ENCODE measurements at places on chromosomes 11 and 22.

GRCh38 chr11:128481135-128481534 is 106.2 kb downstream of the ETS1 start:
- DNase-seq: no peak

DNA sequence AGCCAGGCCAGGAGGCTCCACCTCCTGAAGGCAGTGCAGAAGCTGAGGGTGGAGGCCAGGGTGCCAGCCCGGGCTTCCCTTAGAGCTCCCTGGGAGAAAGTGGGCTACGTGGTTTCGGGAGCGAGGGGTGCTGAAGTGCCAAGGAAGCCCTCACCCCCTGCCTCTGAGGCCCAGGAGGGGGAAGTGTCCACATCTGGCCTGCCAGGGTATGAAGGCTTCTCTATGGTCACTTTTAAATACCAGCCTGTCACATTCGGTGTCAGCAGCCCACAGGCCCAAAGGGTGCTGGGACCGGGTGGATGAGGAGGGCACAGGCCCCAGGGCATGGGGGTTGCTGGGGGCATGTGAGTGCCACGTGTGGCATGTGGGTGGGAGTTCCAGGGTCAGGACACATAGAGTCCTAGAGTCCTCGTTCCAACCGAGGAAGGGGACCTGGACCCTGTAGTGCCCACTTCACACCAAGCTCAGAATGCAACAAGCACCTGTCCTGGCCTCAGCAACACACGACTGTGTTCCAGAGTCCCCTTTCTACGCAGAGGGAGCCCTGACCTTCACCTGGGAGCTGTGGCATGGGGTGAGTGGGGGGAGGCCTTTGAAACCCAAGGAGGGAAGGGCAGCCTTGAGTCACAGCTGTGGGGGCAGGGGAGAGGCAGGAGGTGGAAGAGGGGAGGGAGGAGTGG is 1.7 kb downstream of the SHISA8 start:
- no peak for DNase-seq

DNA sequence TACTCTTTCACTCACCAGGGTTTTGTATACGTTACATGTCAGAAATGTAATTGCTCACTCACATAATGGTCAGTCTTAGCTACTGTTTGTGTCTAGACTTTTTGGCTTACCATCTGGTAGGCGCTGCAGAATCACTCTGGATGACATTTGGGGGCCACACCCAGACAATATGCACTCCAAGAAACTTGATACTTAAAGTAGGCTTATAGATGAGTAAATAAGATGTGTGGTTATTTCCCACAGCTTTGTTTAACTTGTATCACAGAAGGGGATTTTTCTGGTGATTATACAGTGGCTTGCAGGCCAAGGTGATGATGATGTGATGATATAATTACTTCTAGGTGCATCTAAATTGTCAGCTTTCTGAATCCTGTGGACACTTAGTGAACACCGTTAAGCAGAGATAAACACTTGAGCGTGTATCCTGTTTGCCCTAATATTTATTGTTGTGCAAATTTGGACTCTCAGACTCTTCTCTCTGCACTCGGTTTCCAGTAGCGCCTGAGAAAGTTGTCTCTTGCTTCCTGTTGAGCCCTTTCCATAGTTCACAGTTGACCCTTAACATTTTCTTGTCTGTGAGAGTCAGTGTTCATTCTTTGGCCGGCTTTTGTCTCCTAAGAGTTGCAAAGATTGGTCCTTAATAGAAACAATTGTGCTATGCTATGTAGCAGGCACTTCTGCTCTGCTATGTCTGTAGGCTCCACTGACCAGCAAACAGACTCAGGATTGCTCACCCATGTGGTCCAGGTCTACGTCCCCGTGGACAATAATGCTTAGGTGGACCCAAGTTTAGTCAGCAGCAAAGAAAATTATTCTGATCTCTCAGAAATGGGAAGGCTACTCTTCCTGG is 89.3 kb downstream of the PRR5L start:
- no peak for DNase-seq

DNA sequence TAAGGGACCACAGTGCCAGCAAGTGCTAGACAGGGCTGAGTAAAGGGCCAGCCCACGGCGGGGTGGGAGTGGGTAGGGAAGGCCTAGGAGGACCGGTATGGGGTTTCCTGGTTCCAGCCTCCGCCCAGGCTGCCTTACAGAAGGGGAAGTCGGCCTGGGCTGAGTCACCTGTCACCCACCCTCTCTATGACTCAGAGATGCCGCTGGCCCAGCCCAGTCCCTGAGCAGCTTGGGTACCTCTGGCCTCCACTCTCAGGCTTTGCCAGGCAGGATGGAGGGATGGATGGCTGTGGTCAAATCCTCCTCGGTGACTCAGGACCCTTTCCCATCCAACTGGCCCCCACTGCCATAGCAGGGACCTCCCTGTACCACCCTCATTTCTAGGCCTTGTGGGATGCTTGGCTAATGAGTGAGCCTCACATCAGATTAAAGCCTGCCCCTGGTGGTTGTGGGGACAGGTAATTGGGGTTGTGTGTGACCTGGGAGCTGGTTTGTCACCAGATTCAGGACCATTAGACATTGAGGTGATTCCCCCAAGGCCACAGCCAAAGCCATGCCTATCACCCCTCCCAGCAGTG is 13.9 kb downstream of the SLC35E4 start:
- peak; percentile 85 for DNase-seq

GRCh38 chr11:19316434-19316833 is 75.7 kb upstream of the E2F8 start:
- DNase-seq: no peak

- peak; percentile 10 for DNase-seq
These were observed 4.2 kb downstream of the LGR4 start for GRCh38 chr11:27468209-27468994.

DNA sequence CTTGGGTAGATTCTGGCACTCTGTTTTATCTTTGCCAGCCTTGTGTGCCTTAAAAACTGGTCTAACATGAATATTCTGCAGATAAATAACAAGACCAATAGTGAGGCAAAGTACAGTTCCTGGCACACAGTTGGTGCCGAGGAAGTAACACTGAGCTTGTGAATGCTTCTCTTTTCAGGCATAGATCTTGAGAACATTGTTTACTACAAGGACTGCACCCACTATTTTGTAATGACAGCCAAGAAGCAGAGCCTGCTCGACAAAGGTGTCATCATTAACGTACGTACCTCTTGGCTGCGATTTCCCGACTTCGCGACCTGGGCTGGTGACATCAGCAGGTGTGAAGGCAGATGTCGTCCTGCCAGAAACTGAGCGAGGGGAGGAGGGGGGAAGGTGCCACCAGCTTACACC is 105.7 kb downstream of the MICAL2 start:
- DNase-seq: peak; percentile 67

- DNase-seq: peak; percentile 55
These were observed 81.3 kb upstream of the BLID start for GRCh38 chr11:122197066-122197987.

- DNase-seq: no peak
These were observed 2.9 kb upstream of the CADM1 start for GRCh38 chr11:115506954-115507675.

- no peak for DNase-seq
These were observed 10.4 kb downstream of the ADORA2A start for GRCh38 chr22:24437741-24438328.

GRCh38 chr22:36334081-36334820 is 53.5 kb downstream of the MYH9 start:
- peak; percentile 39 for DNase-seq

GRCh38 chr11:6755303-6755952 is 16.3 kb downstream of the OR2AG2 start:
- no peak for DNase-seq

- no peak for DNase-seq
These were observed 1.7 kb upstream of the MS4A7 start for GRCh38 chr11:60376601-60377000.

GRCh38 chr22:36569999-36570398 is 41.0 kb upstream of the EIF3D start:
- DNase-seq: no peak

DNA sequence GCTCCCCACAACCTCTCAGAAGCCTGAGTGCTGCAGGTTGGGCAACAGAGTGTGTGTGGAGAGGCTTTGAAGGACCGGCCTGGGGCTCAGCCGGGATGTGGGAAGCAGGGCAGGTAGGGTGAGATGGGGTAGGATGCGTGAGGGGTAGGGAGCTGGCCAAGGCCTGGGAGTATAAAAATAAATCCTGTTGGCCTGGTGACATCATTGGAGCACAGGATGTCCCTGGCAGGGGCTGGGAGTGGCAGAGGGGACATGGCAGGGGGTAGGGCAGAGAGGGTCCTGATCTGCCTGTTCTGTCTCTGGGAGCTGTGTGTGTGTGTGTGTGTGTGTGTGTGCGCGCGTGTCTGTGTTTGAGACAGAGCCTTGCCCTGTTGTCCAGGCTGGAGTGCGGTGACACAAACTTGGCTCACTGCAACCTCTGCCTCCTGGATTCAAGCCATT is 28.6 kb downstream of the TEF start:
- no peak for DNase-seq

DNA sequence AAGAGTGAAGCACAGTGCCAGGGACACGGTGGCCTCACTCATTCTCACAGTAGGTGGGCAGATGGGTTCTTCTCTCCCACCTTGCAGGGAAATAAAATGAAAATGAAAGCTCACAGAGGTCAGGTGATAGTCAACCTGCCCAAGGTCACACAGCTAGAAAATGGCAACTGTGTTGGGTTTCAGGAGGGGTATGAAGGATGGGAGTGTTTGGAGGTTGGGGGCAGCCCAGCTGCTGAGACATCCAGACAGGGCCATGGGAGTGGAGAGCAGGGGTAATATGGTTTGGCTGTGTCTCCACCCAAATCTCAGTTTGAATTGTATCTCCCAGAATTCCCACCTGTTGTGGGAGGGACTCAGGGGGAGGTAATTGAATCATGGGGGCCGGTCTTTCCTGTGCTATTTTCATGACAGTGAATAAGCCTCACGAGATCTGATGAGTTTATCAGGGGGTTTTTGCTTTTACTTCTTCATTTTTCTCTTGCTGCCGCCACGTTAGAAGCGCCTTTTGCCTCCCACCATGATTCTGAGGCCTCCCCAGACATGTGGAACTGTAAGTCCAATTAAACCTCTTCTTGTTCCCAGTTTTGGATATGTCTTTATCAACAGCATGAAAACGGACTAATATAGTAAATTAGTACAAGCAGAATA is 247.0 kb downstream of the TENM4 start:
- no peak for DNase-seq

GRCh38 chr22:39249086-39249704 is 4.4 kb upstream of the PDGFB start:
- peak; percentile 62 for DNase-seq

DNA sequence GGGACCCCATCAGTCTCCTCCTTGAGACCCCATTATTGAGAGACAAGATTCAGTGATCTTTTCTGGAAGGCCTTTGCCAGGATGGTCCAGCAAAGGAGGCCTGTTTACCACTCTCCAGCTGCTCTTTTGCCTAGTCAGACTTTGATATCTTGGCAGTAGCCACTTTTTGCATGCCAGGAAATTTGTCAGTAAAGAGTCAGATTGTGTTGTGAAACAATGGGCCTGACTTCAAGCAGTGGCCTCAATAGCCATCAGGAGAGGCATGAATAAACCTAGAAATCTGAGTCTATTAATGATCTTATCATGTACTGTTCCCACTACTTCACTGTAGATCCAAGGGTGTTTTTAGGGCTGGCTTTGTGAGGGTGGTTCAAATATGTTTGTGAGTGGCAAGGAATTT is 479.4 kb downstream of the JRKL start:
- no peak for DNase-seq

DNA sequence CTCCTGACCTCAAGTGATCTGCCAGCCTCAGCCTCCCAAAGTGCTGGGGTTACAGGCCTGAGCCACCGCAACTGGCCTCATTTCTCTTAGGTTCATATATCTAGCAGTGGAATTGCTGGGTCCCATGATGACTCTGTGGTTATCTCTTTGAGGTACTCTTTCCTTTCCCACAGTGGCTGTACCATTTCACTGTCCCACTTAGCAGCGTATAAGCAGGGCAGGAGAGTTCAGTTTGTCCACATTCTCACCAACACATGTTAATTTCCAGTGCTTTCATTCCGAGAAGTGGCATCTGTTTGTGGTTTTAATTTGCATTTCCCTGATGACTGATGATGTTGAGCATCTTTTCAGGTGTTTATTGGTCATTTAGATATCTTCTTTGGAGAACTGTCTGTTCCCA is 16.4 kb downstream of the PRR5 start:
- DNase-seq: no peak

GRCh38 chr11:110812086-110812733 is 100.0 kb upstream of the ARHGAP20 start:
- DNase-seq: peak; percentile 26

- peak; percentile 82 for DNase-seq
These were observed 547 bp downstream of the UVRAG start for GRCh38 chr11:75815345-75816168.

- no peak for DNase-seq
These were observed 43.0 kb downstream of the CECR2 start for GRCh38 chr22:17412232-17412631.

DNA sequence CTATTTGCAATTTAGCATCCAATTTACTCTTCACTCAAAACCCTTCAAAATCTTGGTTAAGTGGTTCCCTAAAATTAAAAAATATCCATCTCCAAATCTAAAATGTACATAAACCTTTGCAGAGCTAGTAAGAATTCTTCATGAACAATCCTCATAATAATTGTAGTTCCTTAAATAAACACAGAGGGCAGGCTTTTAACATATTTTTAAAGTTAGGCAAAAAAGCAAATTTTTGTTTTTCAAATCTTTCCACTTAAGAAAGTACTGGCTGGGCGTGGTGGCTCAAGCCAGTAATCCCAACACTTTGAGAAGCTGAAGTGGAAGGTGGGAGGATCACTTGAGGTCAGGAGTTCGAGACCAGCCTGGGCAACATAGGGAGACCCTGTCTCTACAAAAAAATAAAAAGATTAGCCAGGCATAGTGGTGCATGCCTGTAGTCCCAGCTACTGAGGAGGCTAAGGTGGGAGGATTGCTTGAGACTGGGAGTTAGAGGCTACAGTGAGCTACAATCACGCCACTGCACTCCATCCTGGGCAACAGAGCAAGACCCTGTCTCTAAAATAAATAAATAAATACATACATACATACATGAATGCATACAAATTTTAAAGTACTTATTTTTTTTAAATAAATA is 25.1 kb upstream of the PLAAT3 start:
- peak; percentile 28 for DNase-seq

GRCh38 chr11:32511926-32512325 is 71.7 kb upstream of the EIF3M start:
- DNase-seq: no peak

DNA sequence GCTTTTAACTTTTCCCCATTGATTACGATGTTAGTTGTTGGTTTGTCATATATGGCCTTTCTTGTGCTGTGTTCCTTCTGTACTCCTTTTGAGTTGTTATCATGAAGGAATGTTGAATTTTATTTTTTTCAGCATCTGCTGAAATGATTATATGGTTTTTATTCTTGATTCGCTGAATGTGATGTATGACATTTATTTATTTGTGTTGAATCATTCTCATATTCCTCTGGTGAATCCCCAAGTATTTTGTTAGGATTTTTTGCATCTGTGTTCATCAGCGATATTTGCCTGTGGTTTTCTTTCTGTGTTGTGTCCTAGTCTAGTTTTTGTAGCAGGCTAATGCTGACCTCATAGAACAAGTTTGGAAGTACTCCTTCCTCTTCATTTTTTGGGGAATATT is 78.2 kb downstream of the GGT1 start:
- no peak for DNase-seq

- DNase-seq: no peak
These were observed at the start of gene KCNE3 for GRCh38 chr11:74466916-74467885. Gene KCNE3, minus strand, starts transcription at chr11:74467549. Its CDS starts 9,986 bp downstream, at chr11:74457563.

- no peak for DNase-seq
These were observed 23.0 kb downstream of the LMO2 start for GRCh38 chr11:33868647-33869461.

Measured in common myeloid progenitor, CD34-positive (primary cell).